ENCODE measurements at places on chromosomes 2 and 18. TPM values are rescaled to one million over a fixed set of nuclear protein-coding genes. Genes with fewer than 3 reads are reported as not detected.
A peak's percentile ranks its signal among the peaks of the same experiment; 100 is the strongest.

- no peak for DNase-seq
Observed at GRCh38 chr18:48308027-48308635, 101.1 kb downstream of the ZBTB7C start.

GRCh38 chr2:70887550-70888246 lies 48.0 kb upstream of the ATP6V1B1 start:
- no peak for DNase-seq

DNA sequence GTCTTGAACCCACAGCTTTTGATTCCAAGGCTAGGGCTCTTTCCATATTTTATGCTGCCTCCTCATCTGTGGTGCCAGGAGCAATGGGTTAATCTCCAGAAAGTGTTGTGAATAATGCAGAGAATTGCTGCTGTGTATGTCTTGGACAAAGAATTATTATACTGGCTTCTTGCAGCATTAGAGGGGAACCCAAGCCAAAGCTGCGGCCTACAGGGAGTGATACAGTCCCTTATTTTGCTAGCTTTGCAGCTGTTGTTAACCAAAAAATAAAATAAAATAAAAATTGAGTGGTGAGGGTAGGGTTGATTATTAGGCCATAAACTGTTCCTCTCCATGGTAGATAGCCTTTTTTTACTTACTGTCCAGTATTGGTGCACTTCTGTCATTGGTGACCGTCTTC lies 16.7 kb downstream of the WIPF1 start:
- no peak for DNase-seq

- no peak for DNase-seq
Observed at GRCh38 chr2:6909431-6910385, 7.5 kb upstream of the RNF144A start.

DNA sequence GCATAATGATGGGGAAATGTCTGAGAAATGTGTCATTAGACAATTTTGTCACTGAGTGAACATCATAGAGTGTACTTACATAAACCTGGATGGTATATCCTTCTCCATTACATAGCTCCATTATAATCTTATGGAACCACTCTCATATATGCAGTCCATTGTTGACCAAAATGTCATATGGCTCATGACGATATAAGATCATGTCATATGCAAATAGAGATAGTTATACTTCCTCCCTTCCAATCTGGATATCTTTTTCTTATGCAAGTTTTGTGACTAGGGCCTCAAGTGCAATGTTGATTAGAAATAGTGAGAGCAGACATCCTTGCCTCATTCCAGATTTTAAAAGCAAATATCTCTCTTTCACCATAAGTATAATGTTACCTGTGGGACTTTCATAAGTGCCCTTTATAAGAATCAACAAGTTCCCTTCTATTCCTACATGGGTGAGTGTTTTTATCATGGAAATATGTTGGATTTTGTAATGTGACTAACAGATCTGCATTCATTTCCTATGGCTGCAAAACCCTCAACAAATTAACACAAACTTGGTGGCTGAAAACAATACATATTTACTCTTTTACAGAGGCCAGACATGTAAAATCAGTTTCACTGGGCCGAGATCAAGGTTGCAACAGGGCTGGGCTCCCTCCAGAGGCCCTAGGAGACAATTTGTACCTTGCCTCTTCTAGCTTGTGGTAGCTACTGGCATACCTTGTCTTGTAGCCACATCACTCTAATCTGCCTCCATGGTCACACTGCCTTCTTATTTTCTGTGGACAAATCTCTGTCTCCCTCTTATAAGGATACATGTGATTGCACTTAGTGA lies 21.6 kb upstream of the SULT1C4 start:
- no peak for DNase-seq

DNA sequence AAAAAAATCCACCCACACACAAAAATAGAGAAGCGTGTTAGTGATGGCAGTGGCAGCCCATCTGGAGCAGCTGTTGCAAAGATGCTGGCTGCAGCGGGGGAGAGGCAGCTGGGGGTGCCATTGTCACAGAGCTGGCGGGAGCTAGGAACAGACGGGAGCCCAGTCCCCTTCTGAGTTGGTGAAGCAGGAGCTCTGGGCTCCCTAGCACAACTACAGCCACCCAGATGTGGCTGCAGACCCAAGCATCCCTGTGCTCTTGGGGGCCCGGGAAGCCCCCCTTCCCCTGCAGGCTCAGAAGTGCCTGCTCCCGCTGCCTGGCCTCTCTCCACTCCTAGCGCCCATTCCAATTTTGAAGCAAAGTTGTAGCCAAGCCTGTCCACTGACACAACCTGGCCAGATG lies 366.6 kb upstream of the MC4R start:
- no peak for DNase-seq

DNA sequence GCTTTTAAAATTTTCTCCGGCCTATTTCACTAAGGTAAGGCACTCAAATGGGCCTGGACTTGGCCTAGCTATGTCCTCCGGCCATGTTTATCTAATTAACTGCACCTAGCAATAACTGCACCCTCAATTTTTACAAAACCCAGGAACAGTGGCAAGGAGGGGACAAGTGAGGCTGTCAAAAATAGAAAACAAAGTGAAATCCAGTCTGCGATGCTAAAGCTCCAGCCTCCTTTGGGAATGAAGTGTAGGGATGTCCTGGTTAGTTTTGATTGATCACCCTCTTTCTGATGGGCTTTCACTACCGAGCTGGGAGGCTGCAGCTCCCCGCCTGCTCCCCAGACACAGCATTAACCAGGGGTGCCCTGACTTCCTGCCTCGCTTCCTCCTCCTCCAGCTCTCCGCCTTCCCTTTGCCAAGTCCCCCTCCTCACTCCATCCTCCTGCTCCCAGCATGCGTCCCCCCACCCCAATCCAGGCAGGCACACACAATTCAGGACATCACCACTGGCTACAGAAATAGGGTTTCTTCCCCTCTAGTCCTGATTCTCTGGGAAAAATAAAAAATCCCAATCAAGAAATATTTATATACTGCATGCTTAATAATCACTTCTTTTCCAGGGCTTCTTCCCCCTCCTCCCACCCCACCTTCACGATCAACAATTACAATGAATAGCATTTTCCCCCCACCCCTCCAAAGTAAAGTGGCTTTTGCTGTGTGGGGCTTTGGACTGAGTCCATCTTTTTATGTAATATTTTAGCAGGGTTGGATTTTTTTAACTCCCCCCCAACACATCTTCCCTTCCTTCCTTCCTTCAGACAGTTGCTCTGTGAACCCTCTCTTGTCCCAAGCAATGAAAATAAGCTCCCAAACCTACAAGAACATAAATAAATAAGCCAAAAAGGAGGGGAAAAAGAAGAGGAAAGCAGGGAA lies 3.3 kb upstream of the POU3F3 start:
- DNase-seq: no peak

GRCh38 chr2:58620896-58621295 lies 379.8 kb upstream of the FANCL start:
- DNase-seq: no peak

DNA sequence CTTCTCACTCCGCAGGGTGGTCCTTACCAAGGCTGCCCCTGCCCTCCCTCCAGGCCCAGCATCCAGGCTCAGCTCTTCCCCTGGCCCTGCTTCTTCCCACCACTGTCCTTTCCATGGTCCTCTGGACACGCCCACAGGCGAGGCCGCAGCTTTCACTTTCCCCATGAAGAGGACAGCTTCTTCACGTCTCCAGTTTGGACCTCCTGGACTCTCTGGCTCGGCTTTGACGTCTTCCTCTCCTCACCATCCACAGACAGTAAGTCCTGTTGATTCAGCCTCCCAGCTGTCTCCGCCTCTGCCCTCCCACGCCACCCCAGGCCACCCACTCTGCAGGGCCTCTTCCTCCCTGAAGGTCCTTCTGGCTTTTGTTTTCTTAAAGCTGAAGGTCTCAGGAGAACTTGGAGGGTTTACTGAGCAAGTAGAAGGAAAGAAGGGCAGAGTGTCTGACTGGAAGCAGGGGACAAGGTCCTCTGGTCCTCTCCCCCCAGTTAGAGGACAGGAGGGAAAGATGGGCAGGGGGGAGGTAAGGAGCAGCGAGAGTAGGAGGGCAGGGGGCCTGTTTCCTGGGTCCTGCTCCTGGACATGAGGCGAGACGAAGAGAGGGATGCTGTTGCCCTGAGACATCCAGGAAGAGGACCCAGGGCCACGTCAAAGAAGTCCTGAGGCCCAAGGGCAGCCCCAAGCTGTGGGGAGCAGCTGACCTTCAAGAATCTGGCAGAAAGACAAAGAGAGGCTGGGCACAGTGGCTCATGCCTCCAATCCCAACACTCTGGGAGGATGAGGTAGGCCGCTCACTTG lies 24.7 kb upstream of the NMUR1 start:
- no peak for DNase-seq

- no peak for DNase-seq
Observed at GRCh38 chr2:146209842-146210275, 1635.0 kb upstream of the ACVR2A start.

DNA sequence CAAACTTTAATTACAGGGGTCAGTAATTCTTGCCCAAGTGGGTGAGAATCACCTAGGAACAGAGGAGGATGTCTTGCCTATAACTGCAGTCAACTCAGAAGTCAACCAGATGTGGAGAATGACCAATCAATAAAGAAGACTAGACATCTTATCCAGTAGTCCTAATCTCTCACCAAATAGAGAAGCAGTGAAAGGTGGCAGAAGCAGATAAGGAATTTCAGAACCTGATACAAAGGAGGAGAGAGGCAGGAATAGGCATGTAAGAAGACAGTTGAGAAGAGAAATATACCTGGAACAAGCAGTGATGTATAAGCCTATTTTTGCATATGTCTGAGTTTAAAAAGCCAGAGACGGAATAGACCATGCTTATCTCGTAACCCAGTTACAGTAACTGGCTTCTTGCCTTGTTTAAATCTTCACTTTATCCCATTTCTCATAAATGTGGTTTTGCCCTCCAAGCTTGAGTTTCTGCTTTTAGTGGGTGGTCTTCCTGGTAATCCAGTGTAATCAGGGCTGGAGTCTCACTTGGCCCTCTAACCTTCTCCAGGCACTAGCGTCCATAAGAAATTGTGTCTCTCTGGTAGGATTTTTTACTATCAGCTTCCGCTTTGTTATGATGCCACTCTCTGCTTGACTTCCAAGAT lies 401.0 kb downstream of the SUCLG1 start:
- no peak for DNase-seq

GRCh38 chr18:62420151-62420512 lies 95.0 kb downstream of the TNFRSF11A start:
- no peak for DNase-seq

- no peak for DNase-seq
Observed at GRCh38 chr2:172048508-172049503, 36.5 kb upstream of the DLX1 start.

DNA sequence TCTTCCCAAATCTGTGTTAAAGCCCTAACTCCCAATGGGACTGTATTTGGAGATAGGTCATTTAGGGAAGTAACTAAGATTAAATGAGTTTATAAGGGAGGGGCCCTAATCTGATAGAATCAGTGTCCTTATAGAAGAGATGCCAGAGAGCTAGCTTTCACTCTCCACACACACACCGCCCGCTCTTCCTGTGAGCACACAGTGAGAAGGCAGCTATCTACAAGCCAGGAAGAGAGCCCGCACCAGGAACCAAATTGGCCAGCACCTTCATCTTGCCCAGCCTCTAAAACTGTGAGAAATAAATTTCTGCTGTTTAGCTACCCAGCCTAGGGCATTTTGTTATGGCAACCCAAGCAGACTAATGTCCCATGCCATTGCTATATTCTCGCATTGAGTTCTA lies 125.2 kb downstream of the RTN4 start:
- no peak for DNase-seq

DNA sequence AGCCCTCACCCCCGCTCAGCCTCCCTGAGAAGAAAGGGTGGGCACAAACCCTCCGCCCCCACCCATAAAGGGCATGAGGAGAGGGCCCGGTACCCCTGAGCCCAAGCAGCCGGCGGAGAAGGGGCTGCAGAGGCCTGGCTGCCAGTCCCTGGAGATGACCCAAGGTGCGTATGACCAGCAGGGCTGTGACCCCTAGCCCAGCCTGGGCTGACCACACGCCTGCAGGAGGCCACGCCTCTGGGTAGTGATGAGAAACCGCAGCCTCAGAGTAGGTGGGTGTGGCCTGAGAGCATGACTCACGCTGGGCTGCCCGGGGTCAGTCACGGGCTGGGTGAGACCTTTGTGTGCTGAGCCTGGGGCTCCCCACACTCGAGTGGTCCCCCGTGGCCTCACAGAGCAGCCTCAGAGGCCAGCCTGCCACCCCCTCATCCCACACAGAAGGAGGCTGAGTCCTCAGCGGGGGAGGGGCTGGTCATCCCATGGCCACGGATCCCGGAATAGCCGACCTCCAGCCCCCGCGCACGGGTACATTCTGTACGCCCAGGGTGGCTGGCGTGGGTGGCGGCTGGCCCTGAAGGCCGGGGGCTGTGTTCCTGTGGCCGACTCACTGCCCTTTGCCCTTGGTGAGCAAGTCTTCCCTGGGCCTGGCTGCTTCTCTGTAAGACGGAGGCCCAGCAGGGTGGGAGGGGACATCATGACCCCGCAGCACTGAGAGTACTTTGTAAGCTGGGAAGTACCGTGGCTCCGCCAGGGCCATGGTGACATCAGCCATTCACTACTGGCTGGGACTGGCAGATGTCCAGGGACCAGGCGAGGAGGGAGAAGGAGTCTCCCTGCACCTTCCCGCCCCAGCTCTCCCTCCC lies 110.8 kb upstream of the OTOS start:
- peak; percentile 9 for DNase-seq

GRCh38 chr2:101597347-101597944 lies 100.1 kb upstream of the MAP4K4 start:
- DNase-seq: no peak

DNA sequence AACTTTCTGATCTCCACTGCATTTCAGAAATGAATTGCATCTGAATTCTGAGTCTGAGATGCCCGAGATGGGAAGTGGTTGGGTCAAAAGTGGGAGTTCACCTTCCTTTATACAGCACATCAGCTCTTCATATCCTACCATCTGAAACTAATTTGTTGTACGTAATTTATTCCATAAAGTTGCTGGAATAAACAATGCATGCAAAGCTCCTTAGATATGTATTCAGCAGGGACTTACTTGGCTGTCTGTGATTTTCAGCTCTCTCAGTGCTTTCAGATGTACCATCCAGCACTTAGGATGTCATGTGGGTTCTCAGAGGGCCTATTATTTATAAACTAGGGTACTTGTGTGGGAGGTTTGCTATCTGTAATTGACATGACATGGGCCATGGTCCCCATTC lies 46.9 kb upstream of the EFEMP1 start:
- no peak for DNase-seq

Gene DTNB
- total RNA-seq: 29.3 TPM

Gene C2orf76
- 8.4 TPM for total RNA-seq

Gene DSG2
- total RNA-seq: 119 TPM

Gene GTF2A1L
- not detected for total RNA-seq

Gene SERPINB13
- total RNA-seq: not detected

Gene NGEF
- 0.71 TPM for total RNA-seq

Gene DPP10
- total RNA-seq: 44.6 TPM

Gene PAX3
- total RNA-seq: not detected
